GM13976 (cell line): ENCODE measurements at places on chromosomes 6 and 20.

- DNase-seq = no peak
Measured at GRCh38 chr6:111423960-111424846, 58.8 kb downstream of the REV3L start.

DNA sequence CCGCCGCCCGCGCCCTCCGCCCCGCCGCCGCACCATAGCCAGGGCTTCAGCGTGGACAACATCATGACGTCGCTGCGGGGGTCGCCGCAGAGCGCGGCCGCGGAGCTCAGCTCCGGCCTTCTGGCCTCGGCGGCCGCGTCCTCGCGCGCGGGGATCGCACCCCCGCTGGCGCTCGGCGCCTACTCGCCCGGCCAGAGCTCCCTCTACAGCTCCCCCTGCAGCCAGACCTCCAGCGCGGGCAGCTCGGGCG is 1.5 kb downstream of the FOXC1 start:
- no peak for DNase-seq

GRCh38 chr6:142246960-142247359 is 54.8 kb upstream of the ADGRG6 start:
- peak; percentile 12 for DNase-seq

DNA sequence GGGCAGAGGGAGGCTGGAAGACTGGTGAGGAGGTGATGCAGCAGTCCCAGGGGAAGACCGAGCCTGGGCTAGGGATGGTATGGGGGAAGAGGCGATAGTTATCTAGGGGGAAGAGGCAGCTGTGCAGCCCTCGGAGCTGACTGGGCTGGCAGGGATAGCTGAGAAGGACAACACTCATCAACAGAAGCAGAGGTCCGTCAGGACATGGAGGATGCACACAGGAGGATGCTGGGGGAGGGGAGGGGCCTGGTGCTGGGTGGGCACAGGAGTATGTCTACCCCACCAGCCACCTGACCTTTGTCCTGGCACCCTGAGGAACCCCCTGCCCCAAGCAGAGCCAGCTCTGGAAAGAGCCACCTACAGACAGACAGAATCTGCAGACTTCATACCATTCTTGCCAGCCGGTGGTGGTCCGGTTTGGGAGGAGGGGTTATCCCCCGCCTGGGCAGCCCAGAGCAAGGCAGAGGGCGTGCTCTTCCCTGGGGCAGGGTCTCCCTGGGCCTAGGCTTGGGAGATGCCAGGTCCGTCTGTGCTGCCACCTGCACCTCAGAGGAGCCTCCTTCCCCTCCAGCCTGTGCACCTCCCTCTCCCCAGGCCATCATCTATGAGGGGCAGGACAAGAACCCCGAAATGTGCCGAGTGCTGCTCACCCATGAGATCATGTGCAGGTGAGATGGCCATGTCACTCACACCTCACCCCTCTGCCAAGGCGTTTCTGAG is 14.9 kb downstream of the EBF4 start:
- no peak for DNase-seq

GRCh38 chr6:23180504-23181293 is 611.3 kb downstream of the HDGFL1 start:
- DNase-seq = no peak

DNA sequence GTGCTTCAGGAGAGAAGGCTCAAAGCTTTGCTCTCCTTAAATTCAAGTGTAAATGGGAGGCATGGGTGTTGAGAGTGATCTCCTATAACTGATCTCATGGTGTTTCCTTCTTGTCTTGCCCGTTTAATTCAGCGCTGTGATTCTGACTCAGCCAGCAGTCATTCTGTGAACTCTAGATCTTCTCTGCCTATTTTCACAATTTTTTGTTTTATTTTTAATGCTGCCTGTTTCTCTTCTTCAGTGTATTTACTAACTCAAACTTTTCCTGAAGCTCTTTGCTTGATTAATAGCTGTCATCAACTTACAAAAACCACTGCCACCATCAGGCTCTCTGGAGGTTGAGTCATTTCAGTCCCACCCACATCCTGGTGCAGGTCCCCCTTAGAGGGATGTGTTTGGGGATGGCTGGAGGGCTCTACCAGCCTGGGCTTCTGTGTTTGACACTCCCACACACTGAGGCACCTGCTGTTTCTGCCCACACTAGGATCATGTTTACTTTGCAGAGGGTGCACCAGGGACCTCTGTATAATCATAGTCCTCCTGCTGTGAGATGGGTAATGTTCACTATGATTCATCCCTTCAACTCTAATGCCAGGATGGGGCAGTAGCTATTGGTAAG is 94.0 kb downstream of the SHLD1 start:
- peak; percentile 50 for DNase-seq

GRCh38 chr20:6636209-6637159 is 131.0 kb upstream of the BMP2 start:
- DNase-seq = no peak

DNA sequence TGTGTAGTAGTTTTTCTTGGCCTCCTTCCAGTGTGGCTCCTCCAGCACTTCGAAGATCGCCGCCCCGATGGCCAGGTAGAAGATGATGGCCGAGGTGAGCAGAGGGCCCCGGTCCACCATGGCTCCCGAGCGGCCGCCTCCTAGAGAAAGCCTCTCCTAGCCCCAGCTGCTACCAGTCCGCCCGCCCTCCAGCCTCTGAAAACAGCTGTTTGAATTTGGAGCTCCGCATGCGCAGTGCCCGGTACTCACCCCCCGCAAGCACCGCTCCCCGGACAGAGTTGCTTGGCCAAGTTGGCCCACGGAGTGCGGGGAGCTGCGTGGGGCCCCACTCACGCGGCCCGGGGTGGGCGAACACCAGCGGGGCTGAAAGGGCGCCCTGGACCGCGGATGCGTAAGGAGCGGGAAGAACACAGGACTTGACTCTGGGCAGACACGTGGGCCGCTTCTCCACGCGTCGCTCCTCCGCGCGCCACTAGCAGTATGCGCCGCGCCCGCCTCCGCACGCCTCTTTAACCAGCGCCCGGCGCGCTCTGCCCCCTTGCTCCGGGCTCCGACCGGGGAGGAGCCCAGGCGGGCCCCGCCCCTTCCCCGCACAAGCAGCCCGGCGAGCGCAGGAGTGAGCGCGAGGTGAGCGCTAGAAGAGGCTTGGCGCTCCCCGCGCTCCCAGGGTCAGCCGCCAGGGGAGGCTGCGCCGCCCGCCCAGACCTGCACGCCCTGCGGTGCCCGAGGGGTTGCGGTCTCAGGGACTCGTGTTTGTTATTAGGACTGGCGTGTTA is at the start of gene KCNK5:
Gene KCNK5 (minus strand): TSS at position 484 of the 776 bp plus-strand sequence. CDS start 364 bp downstream, at position 120.
- DNase-seq = peak; percentile 90

DNA sequence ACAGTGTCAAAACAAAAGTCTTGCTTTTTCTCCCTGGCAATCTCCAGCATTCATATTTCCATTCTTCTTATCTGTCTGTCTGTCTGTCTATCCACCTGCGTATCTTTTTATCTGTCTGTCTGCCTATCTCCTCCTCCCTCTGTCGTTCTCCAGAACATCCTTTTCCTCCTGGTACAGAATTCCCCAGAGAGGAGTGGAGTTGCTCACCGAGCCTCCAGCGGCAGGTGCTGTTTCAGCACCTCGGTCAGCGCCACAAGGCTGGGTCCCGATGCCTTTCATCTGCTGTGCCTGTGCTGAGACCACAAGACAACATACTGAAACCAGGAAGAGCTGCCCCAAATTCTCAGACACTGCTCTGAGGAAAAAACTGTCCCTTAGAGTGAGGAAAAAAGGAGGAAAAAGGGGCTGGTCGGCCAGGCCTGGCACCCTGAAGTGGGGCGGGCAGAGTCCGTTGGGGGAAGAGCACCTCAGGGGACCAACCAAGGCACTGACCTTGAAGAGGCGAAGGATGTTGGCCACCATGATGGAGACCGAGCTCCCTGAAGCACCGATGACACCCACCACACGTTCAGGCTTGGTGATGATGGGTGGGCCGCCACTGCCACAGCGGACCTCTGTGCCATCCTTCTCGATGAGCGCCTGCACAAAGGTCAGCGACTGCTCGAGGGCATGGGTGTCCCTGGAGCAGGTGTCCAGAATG is 13.3 kb downstream of the GRM4 start:
- DNase-seq = peak; percentile 70

GRCh38 chr6:40962241-40962640 is 76.8 kb downstream of the UNC5CL start:
- peak; percentile 45 for DNase-seq

- no peak for DNase-seq
Measured at GRCh38 chr20:53579266-53579580, 14.4 kb downstream of the ZNF217 start.

- no peak for DNase-seq
Measured at GRCh38 chr20:23823621-23824324, 2.8 kb downstream of the CST2 start.

DNA sequence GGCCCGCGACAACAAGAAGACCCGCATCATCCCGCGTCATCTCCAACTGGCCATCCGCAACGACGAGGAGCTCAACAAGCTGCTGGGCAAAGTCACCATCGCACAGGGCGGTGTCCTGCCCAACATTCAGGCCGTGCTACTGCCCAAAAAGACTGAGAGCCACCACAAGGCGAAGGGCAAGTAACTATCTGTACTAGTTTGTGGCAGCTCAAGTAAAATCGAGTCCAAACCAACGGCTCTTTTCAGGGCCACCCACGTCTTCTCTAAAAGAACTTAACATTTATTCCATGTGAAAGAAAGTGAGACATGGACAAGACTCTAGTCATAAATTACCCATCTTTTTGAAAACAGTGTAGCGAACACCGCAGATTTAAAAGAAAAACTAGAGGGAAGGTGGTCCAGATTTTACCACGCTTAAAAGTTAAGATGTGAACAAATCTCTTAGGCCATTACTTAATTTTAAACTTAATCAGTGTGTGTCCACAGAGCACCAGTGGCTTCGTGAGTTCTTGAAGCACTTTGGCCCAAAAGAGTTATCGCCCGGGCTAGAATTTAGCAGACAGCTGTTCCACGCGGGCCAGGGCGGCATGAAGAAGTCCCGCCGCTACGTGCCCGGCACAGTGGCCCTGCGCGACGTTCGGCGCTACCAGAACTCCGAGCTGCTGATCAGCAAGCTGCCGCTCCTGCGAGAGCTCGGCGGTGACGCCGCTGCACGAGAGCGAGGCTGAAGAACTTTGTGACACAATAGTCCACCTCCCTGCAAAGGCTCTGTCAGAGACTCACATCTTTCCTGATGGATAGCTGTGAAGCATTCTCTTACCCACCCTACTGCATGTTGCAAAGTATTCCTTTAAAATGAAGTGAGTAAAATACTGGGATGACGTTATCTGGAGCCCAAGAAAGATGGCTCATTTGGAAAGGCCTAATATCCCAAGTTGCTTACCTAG is 113.9 kb upstream of the PRSS16 start:
- peak; percentile 49 for DNase-seq

GRCh38 chr6:44298055-44298803 is 14.9 kb downstream of the AARS2 start:
- no peak for DNase-seq

DNA sequence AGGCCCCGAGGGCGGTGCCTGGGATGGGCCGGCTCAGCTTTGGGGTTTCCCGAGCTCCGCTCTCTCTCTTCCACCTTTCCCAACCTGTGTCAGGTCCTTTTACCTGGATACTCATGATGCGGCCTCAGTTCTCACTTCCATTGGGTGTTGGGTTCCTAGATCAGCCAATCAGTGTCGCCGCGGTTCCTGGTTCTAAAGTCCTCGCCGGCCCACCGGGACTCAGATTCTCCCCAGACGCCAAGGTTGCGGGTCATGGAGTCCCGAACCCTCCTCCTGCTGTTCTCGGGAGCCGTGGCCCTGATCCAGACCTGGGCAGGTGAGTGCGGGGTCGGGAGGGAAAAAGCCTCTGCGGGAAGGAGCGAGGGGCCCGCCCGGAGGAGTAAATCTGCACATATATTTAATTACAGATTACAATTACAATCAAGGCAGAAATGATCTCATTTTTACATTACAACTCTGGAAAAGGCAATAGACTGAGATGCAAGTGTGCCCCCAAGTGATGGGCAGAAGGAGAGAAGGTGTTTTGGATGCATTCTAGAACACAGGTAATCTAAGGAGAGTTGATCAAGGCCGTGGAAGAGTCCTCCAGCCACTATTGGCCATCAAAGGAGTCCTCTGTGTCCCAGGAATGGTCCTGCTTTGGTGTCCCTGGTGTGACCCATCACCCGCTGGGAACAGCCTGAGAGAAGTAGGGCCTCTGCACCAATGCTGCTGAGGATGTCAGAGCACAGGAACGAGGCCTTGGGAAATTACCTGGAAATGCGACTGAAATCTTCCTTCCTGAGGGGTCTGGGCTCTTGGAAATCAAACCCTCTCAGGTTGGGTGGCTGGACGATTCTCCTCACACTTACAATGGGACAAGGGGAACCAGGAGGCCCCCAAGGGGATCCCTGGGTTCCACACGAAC is 34.7 kb upstream of the MICB start:
- peak; percentile 94 for DNase-seq

DNA sequence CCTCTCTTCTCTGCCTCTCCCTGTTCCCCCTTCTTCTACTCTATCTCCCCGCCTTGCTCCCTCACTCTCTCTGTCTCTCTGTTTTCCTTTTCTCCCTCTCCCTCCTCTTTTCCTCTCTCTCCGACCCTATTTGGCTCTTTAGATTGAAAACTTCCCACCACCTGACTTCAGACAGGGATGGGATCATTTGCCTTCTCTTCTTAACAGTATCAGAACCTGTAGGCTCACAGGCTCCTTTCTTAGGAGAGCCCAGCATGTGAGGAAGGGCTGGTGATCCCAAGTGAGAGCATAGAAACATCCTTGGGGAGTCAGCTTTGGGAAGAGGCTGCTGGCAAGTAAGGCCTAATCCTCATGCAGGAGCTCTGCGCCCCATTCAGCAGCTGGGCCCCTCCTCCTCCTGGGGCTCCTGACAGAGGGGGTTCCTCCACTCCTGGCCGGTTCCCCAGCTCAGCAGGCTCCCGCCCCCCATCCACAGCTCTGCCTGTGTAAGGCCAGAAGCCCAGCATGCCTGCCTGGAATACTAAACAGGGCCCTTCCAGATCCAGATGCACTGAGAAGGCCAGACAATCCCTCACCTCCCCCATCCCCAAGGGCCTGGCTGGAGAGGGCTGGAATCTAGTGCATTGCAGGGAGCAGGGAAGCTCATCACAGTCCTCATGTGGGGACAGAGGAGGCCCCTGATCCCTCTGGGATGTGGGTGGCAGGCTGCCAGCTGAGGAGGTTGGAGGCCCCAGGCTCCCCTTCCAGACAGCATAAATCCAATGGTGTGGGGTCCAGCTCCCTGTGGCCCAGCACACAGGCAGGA is 93.4 kb downstream of the PTPRT start:
- DNase-seq = no peak

- DNase-seq = no peak
Measured at GRCh38 chr6:41784581-41785171, 2.8 kb upstream of the TOMM6 start.

- no peak for DNase-seq
Measured at GRCh38 chr6:13188306-13188705, 140.0 kb downstream of the TBC1D7 start.

GRCh38 chr6:38113825-38114576 is 294.5 kb downstream of the ZFAND3 start:
- no peak for DNase-seq
